ENCODE measurements at places on chromosomes 2 and 18.

- no peak for DNase-seq
These were observed 1022.0 kb upstream of the CELF4 start for GRCh38 chr18:38587571-38587970.

- DNase-seq, result no peak
These were observed 82.8 kb downstream of the SMAD7 start for GRCh38 chr18:48867978-48868377.

- DNase-seq, result no peak
These were observed 21.2 kb upstream of the NAB1 start for GRCh38 chr2:190627448-190628412.

DNA sequence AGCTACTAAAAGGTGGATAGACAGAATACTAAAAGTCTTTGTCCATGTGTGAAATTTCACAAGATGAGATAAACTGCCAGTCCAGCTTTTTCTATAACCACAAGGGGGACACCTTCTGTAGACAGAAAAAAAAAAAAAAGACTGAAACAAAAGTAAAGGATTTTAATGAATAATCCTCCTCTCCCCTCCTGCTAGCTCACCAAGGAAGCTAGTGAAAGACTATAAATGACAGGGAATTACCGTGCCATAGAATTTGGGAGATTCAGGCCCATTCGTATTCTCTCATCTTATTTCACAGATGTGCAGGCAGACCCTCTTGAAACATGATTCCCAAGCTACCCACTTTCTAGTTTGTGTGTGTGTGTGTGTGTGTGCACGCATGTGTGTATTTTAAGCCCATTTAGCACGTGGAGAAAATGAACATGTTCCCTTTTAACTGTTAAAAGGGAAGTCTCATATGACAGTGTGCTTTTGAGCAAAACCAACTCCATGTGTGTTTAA lies 36.3 kb upstream of the SLC8A1 start:
- DNase-seq, result no peak

DNA sequence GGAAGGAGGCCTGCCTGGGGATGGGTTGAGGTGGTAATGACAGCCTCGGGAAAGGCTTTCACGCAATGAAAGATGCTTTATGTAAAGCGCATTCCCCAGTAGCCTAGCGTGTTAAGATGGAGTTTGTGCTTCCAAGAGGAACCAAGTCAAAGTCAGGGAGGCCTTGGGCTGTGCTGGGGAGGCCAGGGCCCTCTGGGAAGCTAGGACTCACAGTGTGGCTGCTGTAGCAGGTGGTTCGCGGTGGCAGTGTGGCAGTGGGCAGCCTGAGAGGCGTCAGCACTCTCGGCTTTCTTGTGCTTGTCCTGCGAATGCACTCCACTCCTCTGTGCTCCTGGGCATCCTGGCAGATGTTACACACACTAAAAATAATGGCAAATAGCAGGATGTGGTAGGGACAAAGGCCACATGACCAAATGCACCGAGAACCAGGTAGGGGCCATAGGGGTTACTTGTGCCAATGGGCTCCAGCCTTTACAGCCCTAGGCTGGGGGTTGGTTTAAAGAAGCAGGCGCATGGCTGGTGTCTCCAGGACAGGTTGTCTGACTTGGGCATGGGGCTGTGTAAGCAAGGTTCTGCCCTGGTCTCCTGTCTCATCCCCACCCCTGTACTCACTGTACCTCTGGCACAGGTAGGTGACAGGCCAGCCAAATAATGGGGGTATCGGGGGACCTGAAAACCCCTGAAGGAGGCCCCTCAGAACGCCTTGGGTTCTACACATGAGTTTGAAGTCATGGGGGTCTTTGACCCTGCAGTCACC lies 154.4 kb upstream of the TWIST2 start:
- DNase-seq, result no peak

DNA sequence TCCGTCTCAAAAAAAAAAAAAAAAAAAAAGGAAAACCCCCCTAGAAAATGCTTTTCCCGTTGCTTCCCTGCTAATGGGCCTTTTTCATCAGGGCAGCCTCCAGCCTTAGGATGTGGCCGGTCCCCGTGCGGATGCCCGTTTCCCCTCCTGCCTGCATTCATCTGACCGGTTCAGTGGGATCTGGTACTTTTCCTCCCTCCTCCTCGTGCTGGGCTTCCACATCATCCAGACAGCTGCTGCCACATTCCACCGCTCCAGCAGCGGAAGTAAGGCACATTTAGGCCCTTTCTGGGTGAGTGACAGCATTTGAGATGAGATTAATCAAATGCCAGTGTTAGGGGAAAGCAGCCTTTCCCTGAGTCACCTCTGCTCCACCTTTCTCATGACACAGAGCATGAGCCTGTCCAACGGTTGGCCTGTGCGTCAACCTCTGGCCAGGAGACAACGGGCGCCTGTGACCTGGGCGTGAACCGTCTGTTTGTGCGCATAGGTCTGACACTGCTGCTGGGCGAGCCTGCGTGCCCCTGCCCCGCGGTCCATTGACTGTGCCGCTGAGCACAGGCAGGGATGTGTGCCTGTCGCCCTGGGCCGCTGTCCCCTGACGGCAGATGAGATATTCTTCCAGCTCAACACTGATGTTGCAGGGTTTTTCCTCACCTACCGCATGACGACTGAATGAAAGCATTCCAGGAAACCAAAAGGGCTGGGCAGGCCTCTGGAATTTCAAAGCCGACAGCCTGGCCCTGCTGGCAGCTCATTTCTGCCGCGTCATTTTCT lies 174.0 kb downstream of the TGIF1 start:
- peak; percentile 94 for DNase-seq

GRCh38 chr2:134988994-134989605 lies 58.1 kb downstream of the MAP3K19 start:
- peak; percentile 45 for DNase-seq

DNA sequence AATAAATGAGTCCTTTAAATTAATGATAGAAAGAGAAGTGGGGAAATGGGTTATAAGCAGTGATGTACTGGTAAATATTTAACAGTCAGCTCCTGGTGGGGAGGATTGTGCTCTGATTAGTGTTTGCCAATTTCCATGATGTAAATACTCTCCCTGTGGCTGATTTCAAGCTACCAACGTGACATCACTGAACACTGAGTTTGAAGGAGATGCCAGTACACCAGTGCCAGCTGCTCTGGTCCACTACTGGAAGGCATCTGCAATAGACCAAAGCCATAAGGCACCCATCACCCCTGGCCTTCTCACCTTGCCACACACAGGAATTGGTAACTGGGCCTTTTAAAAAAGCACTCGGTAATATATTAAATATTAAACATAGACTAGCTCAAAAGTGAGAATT lies 77.7 kb downstream of the TGOLN2 start:
- no peak for DNase-seq

DNA sequence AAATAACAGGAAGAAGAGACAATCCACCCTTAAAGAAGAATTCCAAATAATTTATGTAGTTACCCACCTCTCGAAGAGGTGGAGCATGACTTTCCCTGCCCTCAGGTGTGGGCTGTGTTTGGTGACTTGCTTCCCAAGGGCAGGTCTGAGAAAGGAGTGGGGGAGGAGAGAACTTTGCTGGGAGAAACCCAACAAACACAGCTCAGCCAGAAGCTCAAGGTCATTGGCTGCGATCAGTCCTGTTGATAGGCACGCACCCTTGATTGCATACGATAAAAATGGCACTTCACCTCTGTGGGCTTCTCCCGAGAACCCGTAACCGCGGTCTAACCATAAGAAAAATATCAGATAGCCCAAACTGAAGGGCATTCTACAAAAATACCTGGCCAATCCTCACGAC lies 157.5 kb upstream of the ID2 start:
- DNase-seq, result no peak

DNA sequence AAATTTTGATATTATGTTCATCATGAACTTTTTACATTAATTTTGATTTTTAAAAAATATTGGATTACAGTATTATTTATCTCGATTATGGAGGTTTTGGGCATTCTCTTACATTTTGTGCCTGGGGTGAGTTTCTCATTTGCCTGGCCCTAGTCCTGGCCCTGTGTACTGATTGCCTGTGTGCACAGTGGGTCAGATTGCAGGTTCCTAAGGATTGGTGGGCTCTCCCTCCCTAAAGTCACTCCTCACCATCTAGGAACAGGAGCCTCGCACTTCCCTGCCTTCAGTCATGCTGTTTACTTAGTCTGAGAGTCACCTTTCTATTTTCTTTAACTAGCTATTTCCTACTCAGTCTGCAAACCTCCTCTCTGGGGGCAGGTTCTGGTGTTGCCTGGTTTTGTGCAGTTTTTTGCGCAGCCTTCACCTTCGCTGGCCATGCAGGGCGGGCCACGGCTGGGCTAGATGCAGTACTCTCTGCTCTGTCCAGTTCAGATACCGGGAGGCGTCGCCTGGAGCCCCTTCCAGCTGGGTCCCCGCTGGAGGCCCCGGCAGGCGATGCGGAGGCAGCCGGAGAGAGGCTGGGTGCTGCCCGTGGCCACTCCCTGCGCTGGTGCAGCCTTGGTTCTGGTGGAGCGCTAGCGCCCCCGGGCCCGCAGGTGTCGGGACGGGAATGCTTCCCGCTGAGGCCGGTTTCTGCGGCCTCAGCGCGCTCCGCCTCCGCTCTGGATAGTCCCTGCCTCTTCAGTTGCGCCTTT lies 23.3 kb upstream of the MC5R start:
- DNase-seq, result no peak

DNA sequence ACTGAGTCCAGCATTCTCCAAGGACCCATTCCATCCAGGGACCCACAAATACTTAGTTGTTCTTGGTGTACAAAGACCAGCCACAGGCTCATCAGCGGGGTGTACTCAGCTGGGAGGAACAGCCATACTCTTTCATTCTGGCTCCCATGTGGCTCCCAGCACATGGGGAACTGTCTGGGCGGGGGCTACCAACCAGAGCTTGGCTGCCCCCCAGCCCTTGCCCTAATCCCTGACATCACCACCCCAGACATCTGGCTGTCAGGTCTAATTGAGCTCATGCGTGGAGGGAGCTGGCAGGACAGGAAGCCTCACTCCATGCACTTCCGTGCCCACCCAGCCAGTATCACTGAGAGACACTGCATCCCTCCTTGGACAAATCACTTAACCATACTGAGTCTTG lies 283.6 kb downstream of the DYSF start:
- DNase-seq, result no peak

- DNase-seq, result no peak
These were observed 1.5 kb downstream of the CNRIP1 start for GRCh38 chr2:68317971-68318913.

DNA sequence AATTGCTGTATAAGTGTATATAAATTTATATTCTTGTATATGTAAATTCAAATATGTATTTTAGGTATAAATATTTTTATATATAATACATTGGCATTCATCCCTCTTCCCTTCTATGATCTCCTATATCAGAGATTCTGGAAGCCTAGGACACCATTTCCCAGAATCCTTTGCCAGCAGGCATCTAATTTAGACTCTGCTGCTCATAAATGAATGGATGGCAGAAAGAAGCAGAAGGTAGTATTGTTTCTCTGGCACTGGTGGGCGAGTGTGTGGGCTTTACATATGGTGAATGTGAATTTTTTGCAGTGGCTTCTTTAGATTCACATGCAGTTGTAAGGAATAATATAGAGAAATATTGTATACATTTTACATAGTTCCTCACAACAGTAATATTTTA lies 215.2 kb upstream of the THSD7B start:
- DNase-seq, result no peak

DNA sequence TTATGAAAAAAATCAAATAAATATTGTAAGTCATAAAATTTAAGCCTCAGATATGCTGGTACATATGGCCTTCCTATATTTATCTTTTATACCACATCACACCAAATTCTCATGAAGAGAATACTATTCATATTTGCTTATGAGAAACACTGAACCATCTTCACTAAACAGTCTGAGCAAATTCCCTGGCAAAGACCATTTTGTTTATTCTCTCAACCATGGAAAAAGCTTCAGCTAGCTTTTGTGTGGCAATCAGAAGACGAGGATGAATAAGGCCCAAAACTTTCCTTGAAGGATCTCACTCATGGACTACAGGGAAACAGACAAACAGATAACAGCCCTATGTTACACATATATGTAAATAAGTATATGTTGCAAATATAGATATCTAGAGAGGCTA lies 252.1 kb downstream of the TMX3 start:
- DNase-seq, result no peak

DNA sequence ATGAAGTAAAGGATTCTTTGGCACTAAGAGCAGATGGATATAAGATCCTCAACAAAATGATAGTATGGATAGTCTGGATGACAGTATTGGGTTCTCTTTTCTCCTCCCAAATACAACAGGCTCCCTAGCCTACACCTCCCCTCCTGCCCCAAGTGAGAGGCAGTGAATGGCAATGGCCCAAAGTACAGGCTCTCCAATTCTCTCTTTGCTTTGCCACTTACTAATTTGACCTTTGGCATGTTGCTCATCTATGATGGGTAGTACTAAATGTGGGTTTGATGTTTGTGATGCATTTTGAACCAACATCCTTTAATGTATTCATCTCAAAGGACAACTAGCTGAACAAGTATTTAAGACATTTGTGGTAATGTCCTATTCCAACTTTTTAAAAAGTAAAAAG lies 65.9 kb downstream of the EIF5B start:
- no peak for DNase-seq

DNA sequence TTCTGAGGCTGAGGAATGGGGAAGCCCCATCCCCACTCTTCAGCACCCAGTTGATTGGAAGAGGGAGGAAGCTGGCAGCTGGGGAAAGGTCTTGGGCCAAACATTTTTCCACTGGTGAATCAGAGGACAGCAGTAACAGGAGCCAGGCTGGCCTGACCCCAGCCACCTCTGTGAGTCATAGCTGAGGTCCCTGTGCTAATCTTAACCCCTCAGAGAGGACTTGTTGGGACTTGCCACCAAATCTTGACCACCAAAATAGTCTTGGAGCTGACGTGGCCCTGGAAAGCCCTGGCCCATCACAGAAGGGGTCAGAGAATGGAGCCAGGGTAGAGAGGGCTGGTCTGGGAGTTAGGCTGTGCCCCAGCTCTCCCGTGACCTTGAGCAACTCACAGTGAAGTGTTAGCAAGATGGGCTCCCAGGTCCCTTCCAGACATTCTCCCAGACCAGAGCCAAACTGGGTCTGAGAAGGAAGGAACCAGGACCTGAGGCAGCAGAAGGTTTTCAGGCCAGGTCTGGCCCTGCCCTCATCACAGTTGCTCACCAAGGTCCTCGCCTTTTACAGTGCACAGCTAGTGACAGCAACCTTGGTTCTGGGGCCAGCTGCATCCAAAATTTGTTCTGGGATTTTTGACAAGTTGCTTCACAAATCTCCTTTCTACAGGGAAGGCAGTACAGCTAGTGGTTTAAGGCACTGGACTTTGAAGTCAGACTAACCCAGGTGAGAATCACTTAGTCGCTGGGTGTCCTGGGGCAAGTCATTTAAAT lies 266.6 kb downstream of the CYP26B1 start:
- peak; percentile 51 for DNase-seq

Data from hematopoietic multipotent progenitor cell treated with erythropoietin and hydrocortisone succinate and interleukin-3 and kit ligand, for 17 days (in vitro differentiated cells).